ENCODE measurements at places on chromosomes 3 and 15. TPM values are rescaled to one million over a fixed set of nuclear protein-coding genes. Genes with fewer than 3 reads are reported as not detected.

Gene CCDC39
- not detected for total RNA-seq

Gene PPP1R14D
- total RNA-seq: not detected

Gene UBA3
- total RNA-seq: 77.1 TPM

Gene IMPG2
- total RNA-seq: 0.36 TPM

Gene COLQ
- total RNA-seq: 1.5 TPM

Gene RAB6B
- 0.59 TPM for total RNA-seq

Gene KCNMB2
- total RNA-seq: 1.1 TPM

Gene HTR3E
- not detected for total RNA-seq

Gene GABRR3
- not detected for total RNA-seq

Gene C15orf62
- total RNA-seq: under 0.01 TPM

Gene FBXW12
- total RNA-seq: not detected

Gene SPPL2A
- total RNA-seq: 81.3 TPM

DNA sequence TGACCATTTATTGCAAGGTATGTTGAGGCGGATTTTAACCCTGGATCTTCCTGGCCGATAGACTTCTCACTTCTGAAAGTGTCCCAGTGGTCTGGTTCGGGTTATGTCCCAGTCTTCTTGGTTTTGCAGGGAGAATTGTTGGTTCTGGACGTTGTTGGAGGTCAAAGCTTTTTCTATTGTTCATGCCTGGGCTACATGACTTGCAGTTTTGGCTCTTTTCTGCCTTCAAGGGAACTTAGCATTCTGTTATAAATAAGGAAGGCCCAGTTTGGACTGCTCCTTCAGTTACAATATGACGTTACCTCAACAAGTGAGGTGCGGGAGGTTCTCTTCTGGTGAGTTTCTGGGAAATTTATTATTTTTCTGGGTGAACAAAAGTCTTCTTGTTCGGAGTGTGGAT is 614.3 kb downstream of the DIPK2A start:
- H3K36me3 ChIP-seq: no peaks in the 10 kb centered on the region
- no peak overlapping the region for H3K27ac ChIP-seq
- no peak for DNase-seq
- H3K27me3 ChIP-seq: no peaks in the 10 kb centered on the region

DNA sequence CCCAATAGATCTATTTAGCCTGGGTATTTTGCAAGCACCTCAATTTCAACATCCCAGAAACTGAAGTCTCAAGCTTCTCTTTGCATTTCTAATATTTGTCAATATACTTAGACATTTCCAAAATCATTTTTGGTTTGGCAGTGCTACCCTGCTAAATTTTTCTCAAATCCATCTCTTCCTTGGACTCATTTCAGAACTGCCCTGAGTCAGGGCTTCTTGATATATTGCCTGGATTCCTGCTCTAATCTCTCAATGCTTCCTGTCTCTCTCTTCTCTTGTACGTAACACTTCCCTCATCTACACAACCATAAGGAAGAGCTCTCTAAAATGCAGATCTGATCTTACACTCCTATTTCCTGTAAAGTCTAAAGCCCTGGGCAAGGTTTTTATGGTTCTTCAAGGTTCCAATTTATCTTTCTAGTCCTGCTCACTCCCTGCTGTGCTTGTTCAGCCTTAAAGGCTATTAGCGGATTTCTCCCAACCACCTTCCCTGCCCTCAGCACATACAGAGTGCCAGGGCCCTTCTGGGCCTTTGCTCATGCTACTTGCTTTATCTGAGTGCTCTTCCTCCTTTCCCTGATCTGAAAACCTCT is 53.0 kb upstream of the MME start:
- peaks cover 22% of the 10 kb centered on the region for H3K4me1 ChIP-seq
- no peaks in the 10 kb centered on the region for H3K36me3 ChIP-seq
- peak overlapping the region; percentile 9 for H3K27ac ChIP-seq
- H3K4me3 ChIP-seq: no peak overlapping the region
- DNase-seq: no peak

GRCh38 chr3:99248913-99249312 is 347.4 kb upstream of the DCBLD2 start:
- H3K36me3 ChIP-seq: no peaks in the 10 kb centered on the region
- H3K27me3 ChIP-seq: no peaks in the 10 kb centered on the region
- no peak overlapping the region for H3K4me3 ChIP-seq

GRCh38 chr3:29668233-29668632 is 387.4 kb downstream of the RBMS3 start:
- H3K27me3 ChIP-seq: no peaks in the 10 kb centered on the region
- H3K4me3 ChIP-seq: no peak overlapping the region
- no peak overlapping the region for H3K27ac ChIP-seq
- H3K4me1 ChIP-seq: no peaks in the 10 kb centered on the region
- no peak for DNase-seq

- H3K4me3 ChIP-seq: no peak overlapping the region
- H3K27ac ChIP-seq: no peak overlapping the region
- no peaks in the 10 kb centered on the region for H3K4me1 ChIP-seq
- H3K36me3 ChIP-seq: no peaks in the 10 kb centered on the region
- H3K27me3 ChIP-seq: no peaks in the 10 kb centered on the region
- no peak for DNase-seq
Observed at GRCh38 chr3:77096966-77097890, 57.3 kb downstream of the ROBO2 start.

- no peak overlapping the region for H3K4me3 ChIP-seq
- peaks cover 10% of the 10 kb centered on the region for H3K4me1 ChIP-seq
- no peaks in the 10 kb centered on the region for H3K27me3 ChIP-seq
- DNase-seq: peak; percentile 48
- H3K36me3 ChIP-seq: no peaks in the 10 kb centered on the region
Observed at GRCh38 chr3:146390957-146391356, 78.4 kb downstream of the PLSCR2 start.

DNA sequence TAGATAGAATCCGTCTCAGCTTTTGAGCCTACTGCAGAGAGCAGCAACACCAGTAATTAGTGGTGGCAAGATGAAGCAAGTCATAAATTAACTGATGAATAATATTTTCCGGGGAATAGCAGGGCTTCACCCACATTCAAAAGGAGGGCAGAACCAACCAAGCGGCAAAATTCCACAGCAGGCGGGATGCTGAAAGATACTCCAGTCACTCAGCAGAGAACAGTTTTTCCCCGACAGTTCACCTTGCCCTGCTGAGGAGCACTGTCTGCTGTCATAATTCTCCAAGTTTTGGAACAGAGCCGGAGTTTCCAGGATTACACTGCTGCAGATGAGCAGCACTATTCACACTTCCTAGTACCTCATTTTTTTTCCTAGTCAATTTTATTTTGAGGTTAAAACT is 274.7 kb downstream of the CD47 start:
- H3K36me3 ChIP-seq: no peaks in the 10 kb centered on the region
- H3K4me3 ChIP-seq: no peak overlapping the region
- no peak overlapping the region for H3K27ac ChIP-seq
- H3K4me1 ChIP-seq: peaks cover 5% of the 10 kb centered on the region
- peaks cover 19% of the 10 kb centered on the region for H3K27me3 ChIP-seq

- H3K4me3 ChIP-seq: no peak overlapping the region
- no peak overlapping the region for H3K27ac ChIP-seq
Observed at GRCh38 chr3:101381809-101382208, 61.4 kb upstream of the IMPG2 start.

GRCh38 chr3:53156368-53156834 is 4.6 kb upstream of the PRKCD start:
- no peak overlapping the region for H3K4me3 ChIP-seq
- no peak overlapping the region for H3K27ac ChIP-seq
- no peaks in the 10 kb centered on the region for H3K27me3 ChIP-seq
- H3K36me3 ChIP-seq: no peaks in the 10 kb centered on the region
- H3K4me1 ChIP-seq: peaks cover 22% of the 10 kb centered on the region

GRCh38 chr3:39286771-39287170 is 6.9 kb upstream of the CX3CR1 start:
- no peaks in the 10 kb centered on the region for H3K27me3 ChIP-seq
- H3K27ac ChIP-seq: no peak overlapping the region
- no peaks in the 10 kb centered on the region for H3K4me1 ChIP-seq
- no peak overlapping the region for H3K4me3 ChIP-seq
- peak; percentile 84 for DNase-seq

- H3K4me3 ChIP-seq: no peak overlapping the region
- H3K27ac ChIP-seq: no peak overlapping the region
- DNase-seq: no peak
- no peaks in the 10 kb centered on the region for H3K4me1 ChIP-seq
- H3K27me3 ChIP-seq: no peaks in the 10 kb centered on the region
Observed at GRCh38 chr3:48532271-48532976, 24.2 kb downstream of the PFKFB4 start.

DNA sequence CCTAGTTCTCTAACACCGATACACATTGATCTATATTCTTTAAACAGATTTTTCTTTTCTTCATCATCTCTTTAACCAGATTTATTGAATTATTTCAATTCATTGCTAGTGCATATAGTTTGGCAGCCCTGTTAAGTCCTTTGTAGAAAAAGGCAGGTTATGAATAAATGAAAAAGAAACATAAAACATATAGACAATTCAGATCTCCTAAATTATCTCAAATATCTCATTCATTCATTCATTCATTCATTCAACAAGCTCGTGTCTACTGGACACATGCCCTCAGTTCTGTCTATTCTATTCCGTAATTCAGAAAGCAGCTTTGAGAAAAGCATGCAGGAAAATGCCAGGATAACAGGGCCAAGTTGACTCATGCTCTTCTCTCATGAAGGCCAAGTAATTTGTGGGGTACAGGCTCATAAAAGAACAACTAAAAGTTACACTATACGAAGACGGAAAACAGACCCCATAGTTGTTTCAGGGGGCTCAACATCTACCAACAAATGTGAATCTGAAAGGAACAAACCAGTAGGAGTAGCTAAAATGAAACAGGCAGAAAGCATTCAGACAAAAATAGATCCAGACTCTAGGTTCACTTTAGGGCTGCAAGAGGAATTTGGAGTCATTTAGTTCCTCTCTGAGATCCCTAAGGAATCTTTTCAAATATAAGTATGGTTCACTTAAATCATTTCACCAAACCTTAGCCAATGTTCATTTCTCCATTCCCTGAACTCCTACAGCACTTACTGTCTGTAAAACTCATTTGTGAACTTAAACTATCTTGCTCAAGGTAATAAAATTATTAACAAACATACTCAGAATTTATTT is 7.5 kb downstream of the ZNF148 start:
- peak; percentile 76 for DNase-seq
- H3K27ac ChIP-seq: peak overlapping the region; percentile 54
- H3K27me3 ChIP-seq: no peaks in the 10 kb centered on the region
- peak overlapping the region; percentile 24 for H3K4me3 ChIP-seq
- peaks cover 7% of the 10 kb centered on the region for H3K36me3 ChIP-seq

- no peak overlapping the region for H3K4me3 ChIP-seq
- H3K27me3 ChIP-seq: no peaks in the 10 kb centered on the region
- no peaks in the 10 kb centered on the region for H3K36me3 ChIP-seq
- H3K4me1 ChIP-seq: peaks cover 26% of the 10 kb centered on the region
- no peak for DNase-seq
- no peak overlapping the region for H3K27ac ChIP-seq
Observed at GRCh38 chr15:41605566-41605965, 46.6 kb downstream of the TYRO3 start.

- H3K27me3 ChIP-seq: no peaks in the 10 kb centered on the region
- peaks cover 16% of the 10 kb centered on the region for H3K4me1 ChIP-seq
- no peak overlapping the region for H3K27ac ChIP-seq
- H3K4me3 ChIP-seq: no peak overlapping the region
- H3K36me3 ChIP-seq: no peaks in the 10 kb centered on the region
- DNase-seq: no peak
Observed at GRCh38 chr3:171177056-171177455, 150.5 kb upstream of the SLC2A2 start.

DNA sequence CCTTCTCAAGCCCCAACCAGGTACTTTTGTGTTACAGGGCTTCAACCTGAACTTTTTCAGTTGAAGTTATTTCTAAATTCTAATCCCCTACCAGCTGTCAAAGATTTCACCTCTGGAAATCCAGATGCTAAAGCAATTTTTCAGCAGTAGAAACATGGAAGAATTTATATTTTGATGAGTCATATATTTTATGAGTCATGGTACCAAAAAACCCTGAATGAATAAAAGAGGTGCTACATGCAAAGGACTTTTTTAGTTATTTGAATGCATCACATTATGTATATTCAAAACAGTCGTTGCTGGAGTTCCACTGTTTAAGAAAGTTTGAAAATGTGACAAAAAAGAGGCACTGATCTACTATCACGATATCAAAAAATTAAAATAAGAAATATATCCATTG is 96.0 kb upstream of the ZNF385D start:
- DNase-seq: no peak
- H3K27ac ChIP-seq: no peak overlapping the region
- H3K4me3 ChIP-seq: no peak overlapping the region
- H3K36me3 ChIP-seq: no peaks in the 10 kb centered on the region
- no peaks in the 10 kb centered on the region for H3K4me1 ChIP-seq
- H3K27me3 ChIP-seq: no peaks in the 10 kb centered on the region

DNA sequence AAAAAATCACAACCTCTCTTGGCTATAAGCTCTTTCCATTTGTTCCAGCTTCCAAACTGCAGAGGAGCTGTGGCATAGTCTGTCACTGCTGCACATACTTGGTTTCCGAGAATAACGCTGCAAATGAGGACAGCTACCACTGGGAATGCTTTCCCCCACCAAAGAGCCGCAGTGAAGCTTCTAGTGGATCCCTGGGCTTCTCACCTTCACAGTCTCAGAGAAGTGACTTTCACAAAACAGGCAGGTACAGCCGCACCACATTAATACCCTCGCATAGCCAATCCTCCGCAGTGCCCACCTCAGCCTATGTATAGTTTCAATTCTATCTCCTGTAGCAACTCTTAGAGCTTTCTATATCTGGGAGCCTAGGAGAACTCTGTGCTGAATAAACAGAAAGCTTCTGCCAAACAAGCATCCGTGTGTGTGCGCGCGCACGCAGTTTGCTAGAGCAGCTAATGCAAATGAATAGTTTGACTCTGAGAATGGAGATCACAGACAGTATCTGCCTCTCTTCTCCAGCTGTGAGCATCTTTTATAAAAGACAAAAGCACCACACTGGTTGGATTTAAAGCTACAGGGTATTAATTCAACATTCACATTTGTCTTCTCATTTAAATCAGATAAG is 81.9 kb upstream of the PLXND1 start:
- H3K4me3 ChIP-seq: peak overlapping the region; percentile 64
- H3K27me3 ChIP-seq: no peaks in the 10 kb centered on the region
- no peak for DNase-seq
- peaks cover 11% of the 10 kb centered on the region for H3K4me1 ChIP-seq
- no peaks in the 10 kb centered on the region for H3K36me3 ChIP-seq

- DNase-seq: no peak
- H3K4me3 ChIP-seq: no peak overlapping the region
- H3K27ac ChIP-seq: no peak overlapping the region
- H3K27me3 ChIP-seq: no peaks in the 10 kb centered on the region
- no peaks in the 10 kb centered on the region for H3K4me1 ChIP-seq
- no peaks in the 10 kb centered on the region for H3K36me3 ChIP-seq
Observed at GRCh38 chr3:77786216-77786615, 746.3 kb downstream of the ROBO2 start.

- H3K27me3 ChIP-seq: no peaks in the 10 kb centered on the region
- H3K27ac ChIP-seq: peak overlapping the region; percentile 14
- peak; percentile 88 for DNase-seq
- no peaks in the 10 kb centered on the region for H3K36me3 ChIP-seq
- H3K4me3 ChIP-seq: no peak overlapping the region
Observed at GRCh38 chr3:185733980-185734724, 90.7 kb downstream of the IGF2BP2 start.

DNA sequence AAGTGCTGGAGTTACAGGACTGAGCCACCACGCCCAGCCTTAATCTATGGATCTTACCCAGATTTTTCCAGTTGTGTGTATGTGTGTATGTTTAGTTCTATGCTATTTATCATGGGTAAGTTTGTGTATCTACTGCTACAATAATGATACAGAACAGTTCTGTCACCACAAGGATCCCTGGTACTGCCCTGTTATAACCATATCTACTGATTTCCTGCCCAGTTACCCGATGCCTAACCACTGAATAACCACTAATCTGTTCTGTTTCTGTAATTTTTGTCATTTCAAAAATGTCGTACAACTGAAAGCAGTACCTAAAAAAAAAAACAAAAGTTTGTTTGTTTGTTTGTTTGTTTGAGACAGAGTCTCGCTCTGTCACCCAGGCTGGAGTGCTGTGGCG is 123.7 kb upstream of the RAP2B start:
- H3K36me3 ChIP-seq: no peaks in the 10 kb centered on the region
- peaks cover 11% of the 10 kb centered on the region for H3K4me1 ChIP-seq
- no peaks in the 10 kb centered on the region for H3K27me3 ChIP-seq
